ENCODE measurements at places on chromosomes 2 and 18. TPM values are rescaled to one million over a fixed set of nuclear protein-coding genes. Genes with fewer than 3 reads are reported as not detected.

The SIX2 gene
- total RNA-seq, result 27.9 TPM

DNA sequence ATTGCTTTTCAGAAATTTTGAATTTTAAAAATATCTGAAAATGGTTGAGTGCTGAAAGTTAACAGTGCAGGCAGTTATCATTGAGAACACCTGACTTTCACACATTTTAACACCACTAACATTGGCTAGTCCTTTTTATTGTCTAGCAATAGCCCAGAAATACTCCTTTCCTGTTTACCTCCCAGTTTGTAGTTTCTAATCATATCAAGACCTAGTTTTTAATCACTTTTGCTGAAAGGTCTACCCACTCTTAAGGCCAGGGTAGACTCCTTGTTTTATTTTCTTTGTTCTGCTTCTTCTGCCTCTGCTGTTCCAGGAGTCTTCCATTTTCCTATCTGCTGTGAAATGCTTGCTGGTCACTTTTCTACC is 72.1 kb downstream of the UBE2E3 start:
- DNase-seq, result no peak

GRCh38 chr2:40281021-40281940 is 170.6 kb downstream of the SLC8A1 start:
- DNase-seq, result peak; percentile 47

GRCh38 chr2:191931329-191931728 is 84.4 kb upstream of the CAVIN2 start:
- DNase-seq, result no peak

The NAT8 gene
- not detected for total RNA-seq
